ENCODE measurements at places on chromosomes 16 and 17.

DNA sequence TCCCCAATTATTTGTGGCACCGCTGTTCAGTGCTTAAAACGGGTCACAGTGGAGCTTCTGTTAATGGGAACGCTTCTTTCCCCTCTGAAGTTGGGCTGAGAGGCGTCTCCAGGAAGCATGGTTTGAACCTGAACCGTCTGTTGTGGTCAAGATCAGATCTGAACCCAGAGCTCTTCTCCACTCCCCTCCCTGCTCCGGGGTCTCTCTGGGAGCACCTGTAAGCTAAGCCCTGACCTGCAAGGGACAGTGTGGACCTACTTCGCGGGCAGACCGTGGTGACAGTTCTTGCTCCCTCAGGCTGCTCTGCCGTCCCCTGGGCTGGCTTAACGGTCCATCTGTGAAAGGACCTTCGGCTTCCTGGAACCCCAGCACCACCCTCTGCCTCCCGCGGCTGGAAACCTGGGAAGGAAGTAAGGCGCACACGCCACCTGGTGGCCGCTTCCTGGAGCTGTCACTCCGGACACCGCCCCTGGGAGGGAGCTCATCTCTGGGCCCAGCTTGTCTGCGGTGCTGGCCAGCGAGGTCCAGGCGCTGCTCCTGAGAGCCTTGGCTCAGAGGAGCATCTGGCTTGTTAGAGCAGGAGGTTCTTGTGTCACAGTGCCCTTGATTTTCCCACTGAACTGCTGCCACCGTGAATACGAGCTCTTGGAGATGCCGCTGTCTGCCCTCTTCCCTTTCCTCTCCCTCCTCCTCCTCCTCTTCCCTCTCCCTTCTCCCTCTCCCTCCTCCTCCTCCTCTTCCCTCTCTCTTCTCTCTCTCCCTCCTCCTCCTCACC lies 518.5 kb upstream of the EEF2KMT start:
- DNase-seq: peak; percentile 53

DNA sequence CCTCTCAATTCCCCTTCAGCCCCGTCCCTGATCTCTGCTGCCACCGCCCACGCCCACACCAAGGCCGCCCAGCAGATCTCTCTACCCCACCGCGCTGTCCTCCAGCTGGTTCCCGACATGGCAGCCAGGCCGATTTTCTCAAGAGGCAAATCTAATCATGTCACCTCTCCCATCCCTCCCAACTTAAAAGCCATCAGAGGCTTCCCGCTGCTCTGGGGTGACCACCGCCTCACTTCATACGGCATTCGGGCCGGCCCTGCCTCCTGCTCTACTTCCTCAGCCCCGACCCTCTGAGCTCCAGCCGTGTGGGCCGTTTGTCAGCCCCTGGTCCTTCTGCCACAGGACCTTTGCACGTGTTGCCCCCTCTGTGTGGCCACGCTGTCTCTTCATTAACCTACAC lies 63.2 kb downstream of the RPH3AL start:
- no peak for DNase-seq

DNA sequence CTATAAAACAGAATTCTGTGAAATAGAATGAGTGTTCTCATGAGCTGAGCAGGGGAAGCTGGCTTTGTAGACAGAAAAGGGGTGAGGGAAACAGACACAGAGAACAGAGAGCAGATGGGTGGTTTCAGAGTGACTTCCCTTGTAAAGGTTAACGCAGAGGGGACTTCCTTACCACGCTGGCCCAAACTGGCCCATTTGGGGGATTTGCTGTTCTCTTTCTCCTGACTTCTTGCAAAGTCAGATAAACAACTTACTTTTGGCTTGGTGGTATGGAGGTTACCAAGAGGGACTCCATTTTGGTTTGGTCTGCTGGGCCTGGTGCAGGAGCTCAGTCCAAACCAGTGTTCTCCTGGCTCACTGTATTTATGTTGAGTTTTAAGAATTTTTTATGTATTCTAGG lies 48.4 kb downstream of the SEC14L1 start:
- peak; percentile 41 for DNase-seq

- DNase-seq: no peak
Observed at GRCh38 chr16:87823181-87823929, 46.0 kb downstream of the SLC7A5 start.

GRCh38 chr16:1003391-1004347 lies 22.1 kb downstream of the SOX8 start:
- DNase-seq: no peak

Data from GM19239 (cell line).